ENCODE measurements at places on chromosomes 2 and 18. TPM values are rescaled to one million over a fixed set of nuclear protein-coding genes. Genes with fewer than 3 reads are reported as not detected.

DNA sequence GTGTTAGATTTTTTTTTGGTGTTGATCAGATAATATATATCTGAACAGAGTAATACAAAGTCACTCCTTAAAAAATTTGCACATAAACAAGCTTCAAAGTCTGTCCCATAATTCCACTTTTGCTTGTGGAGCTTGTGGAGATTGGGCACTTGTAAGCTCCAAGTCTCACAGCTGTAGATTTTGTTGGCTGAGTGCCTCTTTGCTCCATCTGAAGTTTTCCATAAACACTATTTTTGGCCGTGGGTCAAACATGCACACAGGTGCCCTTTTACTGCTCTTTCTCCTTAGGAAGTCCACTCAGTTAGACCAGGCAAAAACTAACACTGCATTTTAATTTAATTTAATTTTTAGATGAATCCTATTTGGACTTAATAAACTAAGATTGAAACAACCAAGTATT, 3.6 kb upstream of the KCNJ13 start:
- H3K4me3 ChIP-seq, result no peak overlapping the region
- peaks cover 11% of the 10 kb centered on the region for H3K4me1 ChIP-seq
- peaks cover 5% of the 10 kb centered on the region for H3K36me3 ChIP-seq
- no peaks in the 10 kb centered on the region for H3K27me3 ChIP-seq

DNA sequence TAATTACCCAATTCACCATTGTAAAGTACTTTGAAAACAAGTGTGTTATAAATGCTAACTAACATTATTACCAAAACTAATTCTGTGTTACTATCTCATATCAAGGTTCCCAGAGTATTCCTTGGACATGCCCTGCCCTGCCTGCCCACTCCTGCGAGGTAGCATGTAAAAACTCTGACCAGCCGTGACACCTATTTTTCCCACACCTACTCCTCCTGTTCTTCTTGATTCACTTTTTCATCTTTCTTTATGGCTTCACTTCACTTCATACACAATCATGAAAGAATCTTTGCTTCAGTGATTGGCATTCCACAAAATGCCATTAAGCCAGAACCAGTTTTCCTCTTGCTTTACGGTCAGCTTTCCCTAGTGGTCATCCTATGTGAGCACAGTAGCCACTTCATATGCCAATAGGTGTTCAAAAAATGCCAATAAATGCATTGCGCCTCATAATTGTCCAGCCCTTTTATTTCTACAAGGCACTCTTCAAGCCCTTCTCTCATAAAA, 42.6 kb upstream of the SETBP1 start:
- H3K4me1 ChIP-seq, result no peaks in the 10 kb centered on the region
- H3K4me3 ChIP-seq, result no peak overlapping the region
- H3K27ac ChIP-seq, result no peak overlapping the region
- H3K27me3 ChIP-seq, result peaks cover 22% of the 10 kb centered on the region
- no peaks in the 10 kb centered on the region for H3K36me3 ChIP-seq
- no peak for DNase-seq

DNA sequence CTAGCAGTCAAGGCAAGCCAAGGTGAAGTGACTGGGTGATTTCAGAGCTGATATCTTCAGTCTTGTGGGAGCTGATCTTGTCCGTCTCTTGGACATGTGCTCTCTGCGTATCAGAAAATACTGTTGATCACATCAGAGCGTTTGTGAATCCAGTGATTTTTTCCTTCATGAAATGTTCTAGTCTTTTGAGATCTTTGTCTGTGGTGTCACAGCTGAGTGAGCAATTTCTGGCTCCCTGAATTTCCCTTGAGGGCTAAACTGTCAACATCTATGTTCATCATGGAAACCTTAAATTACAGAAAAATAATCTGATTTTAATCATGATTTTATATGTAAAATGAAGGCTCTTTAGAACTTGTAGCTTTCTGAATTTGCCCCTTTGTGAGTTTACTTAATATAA, 432.0 kb downstream of the CCDC85A start:
- H3K27ac ChIP-seq, result no peak overlapping the region
- H3K36me3 ChIP-seq, result no peaks in the 10 kb centered on the region
- no peaks in the 10 kb centered on the region for H3K4me1 ChIP-seq
- no peak overlapping the region for H3K4me3 ChIP-seq
- DNase-seq, result no peak

GRCh38 chr2:113370478-113371091, 66.9 kb upstream of the ZNG1B start:
- H3K4me3 ChIP-seq, result no peak overlapping the region
- no peaks in the 10 kb centered on the region for H3K36me3 ChIP-seq
- DNase-seq, result peak; percentile 80
- no peak overlapping the region for H3K27ac ChIP-seq
- H3K4me1 ChIP-seq, result peaks cover 4% of the 10 kb centered on the region

GRCh38 chr2:120239488-120240287, 13.0 kb upstream of the RALB start:
- no peaks in the 10 kb centered on the region for H3K27me3 ChIP-seq
- H3K36me3 ChIP-seq, result no peaks in the 10 kb centered on the region
- DNase-seq, result peak; percentile 56
- no peak overlapping the region for H3K4me3 ChIP-seq

- H3K4me3 ChIP-seq, result no peak overlapping the region
- H3K36me3 ChIP-seq, result peaks cover 51% of the 10 kb centered on the region
- DNase-seq, result no peak
- H3K27ac ChIP-seq, result peak overlapping the region; percentile 70
These were observed 6.2 kb upstream of the MYL12B start for GRCh38 chr18:3255611-3256165.

- H3K27me3 ChIP-seq, result no peaks in the 10 kb centered on the region
- H3K4me1 ChIP-seq, result peaks cover 75% of the 10 kb centered on the region
- peaks cover 13% of the 10 kb centered on the region for H3K36me3 ChIP-seq
- peak overlapping the region; percentile 98 for H3K27ac ChIP-seq
- peak overlapping the region; percentile 40 for H3K4me3 ChIP-seq
These were observed 165.9 kb upstream of the ID2 start for GRCh38 chr2:8515864-8516533.

The PDE1A gene
- not detected for total RNA-seq

All from activated CD4-positive, alpha-beta memory T cell treated with anti-CD3 and anti-CD28 coated beads for 36 hours (primary cell).